ENCODE measurements at places on chromosomes 11 and 22.

DNA sequence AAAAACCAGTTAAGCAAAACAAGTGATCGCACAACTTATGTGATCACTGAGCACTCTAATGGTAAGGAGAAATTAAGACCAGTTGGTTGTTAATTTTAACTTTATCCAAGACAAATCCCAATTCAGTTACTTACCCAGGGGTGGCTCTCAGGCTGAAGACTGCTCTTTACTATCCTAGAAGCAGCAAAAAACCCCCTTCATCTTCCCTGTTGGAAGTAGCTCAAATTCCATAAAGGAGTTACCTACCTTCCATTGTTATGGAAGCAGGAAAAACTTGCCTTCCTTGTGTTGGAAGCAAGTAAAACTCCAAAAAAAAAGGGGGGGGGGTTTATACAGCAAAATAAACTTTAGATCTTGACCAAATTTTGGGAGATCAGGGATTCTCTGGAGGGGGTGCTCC is 5.2 kb upstream of the MRPL16 start:
- DNase-seq, result no peak

- DNase-seq, result no peak
Observed at GRCh38 chr22:45818424-45819085, 146.9 kb downstream of the ATXN10 start.

DNA sequence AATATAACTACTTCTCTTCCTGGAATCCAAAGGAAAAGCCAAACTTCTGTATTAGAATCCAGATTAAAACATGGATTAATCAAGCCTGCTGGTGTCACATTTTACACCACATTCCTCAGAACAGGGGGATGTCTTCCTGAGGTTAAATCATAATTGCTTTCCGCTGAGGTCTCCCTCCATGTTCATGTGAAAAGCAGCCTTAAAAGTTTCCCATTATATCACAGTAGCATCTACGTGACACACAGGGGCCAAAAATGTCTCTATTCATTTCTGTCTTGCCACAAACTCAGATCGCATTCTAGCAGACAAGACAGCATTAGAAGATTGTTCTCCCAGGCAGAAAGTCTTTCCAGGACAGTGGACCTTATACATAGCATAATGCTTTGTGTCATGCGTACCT is 788.7 kb downstream of the OPCML start:
- no peak for DNase-seq

GRCh38 chr11:4654635-4655369 is 11.0 kb downstream of the OR51E1 start:
- DNase-seq, result no peak

- DNase-seq, result no peak
Observed at GRCh38 chr11:61160487-61161189, 588 bp downstream of the VPS37C start.

DNA sequence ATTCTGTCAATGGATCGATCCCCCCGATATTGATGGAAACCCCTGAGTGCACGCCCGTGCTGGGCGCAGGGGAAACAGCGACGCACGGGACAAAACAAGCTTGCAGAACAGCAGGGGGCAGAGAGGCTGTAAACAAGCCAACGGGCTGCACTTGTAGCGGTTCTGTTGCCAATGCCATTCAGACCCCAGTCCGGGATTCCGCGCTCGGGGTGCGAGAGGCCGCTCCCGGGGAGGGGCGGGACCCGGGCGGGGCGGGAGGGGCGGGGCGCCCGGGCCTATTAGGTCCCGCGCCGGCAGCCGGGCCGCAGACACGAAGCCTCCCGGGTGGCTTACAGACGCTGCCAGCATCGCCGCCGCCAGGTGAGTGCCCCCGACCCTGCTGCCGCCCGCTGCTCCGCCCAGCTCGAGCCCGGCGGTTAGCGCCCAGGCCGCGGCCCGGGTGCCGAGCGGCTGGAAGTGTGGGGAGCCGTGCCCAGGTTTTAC is at the start of gene BIK:
TSS of gene BIK (plus strand) at position 307 of the 483 bp plus-strand sequence. CDS start 13,273 bp downstream, outside the sequence.
- DNase-seq, result no peak

GRCh38 chr22:36218648-36219193 is 17.1 kb upstream of the APOL4 start:
- no peak for DNase-seq

GRCh38 chr22:46073683-46074504 is 76.4 kb upstream of the PPARA start:
- no peak for DNase-seq

GRCh38 chr11:120137611-120138521 is at the start of gene TRIM29:
Gene TRIM29 (minus strand): TSS chr11:120138113. CDS start chr11:120138031, 82 bp downstream.
- no peak for DNase-seq

- DNase-seq, result no peak
Observed at GRCh38 chr11:116972691-116973090, 125.5 kb downstream of the SIK3 start.

- no peak for DNase-seq
Observed at GRCh38 chr22:35677460-35678187, 29.4 kb downstream of the APOL6 start.

GRCh38 chr22:49088801-49089791 is 738.6 kb downstream of the BRD1 start:
- no peak for DNase-seq

Data from NCI-H226 (cell line).